ENCODE measurements at places on chromosomes 7 and 10. TPM values are rescaled to one million over a fixed set of nuclear protein-coding genes. Genes with fewer than 3 reads are reported as not detected.

Gene SLC39A12
- total RNA-seq, result not detected

Gene KLF14
- 0.15 TPM for total RNA-seq

Gene WDFY4
- total RNA-seq, result 2.9 TPM

GRCh38 chr7:4045975-4046374, 636.1 kb upstream of the FOXK1 start:
- no peak for DNase-seq

- no peak for DNase-seq
These were observed 12.1 kb downstream of the ZNF282 start for GRCh38 chr7:149207324-149208035.

Measured in pancreas (tissue), 10 donors.